ENCODE measurements at places on chromosomes 4 and X.
A peak's percentile ranks its signal among the peaks of the same experiment; 100 is the strongest.

- DNase-seq = peak; percentile 22
Observed at GRCh38 chr4:31674313-31674947, 954.3 kb downstream of the PCDH7 start.

GRCh38 chr4:94359838-94360237 is 17.2 kb upstream of the HPGDS start:
- DNase-seq = no peak

DNA sequence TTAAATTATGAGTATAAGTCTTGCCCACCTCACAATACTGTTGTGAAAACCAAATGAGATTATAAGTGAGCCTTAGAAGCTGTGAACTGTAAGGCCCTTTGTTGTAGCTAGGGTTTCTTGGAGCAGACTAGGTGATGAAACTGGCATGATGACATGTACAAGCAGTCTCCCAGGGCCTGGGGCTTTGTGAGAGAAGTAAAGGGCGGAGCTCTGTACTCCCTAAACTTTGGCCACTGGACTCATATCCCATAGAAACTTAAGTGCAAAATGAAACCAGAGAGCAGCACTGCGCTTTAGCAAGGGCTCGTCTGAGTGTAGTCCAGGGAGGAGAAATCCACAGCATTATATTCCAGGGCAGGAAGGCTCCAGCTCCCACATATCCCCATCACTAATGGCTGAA is 385.6 kb upstream of the FGF16 start:
- no peak for DNase-seq

DNA sequence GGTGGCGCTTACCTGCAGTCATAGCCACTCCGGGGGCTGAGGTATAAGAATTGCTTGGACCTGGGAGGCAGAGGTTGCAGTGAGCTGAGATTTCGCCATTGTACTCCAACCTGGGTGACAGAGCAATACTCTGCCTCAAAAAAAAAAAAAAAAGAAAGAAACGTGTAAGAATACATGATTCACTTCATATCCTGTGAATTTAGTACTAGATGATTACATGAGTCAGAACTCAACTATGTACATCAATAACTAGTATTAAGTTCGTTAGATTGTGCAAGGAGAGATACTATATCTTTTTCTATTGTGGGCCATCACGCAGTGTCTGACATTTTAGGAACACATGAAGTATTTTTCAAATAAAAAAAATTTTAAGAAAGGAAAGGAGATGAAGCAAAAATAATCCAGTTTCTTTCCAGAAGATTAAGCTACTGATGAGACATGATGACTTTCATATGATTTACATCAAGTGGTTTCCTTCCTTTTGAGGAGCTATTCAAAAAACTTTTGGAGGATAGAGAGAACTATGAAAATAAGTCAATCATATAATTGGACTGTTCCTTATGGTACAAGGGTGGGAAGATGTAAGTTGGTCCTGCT is 64.7 kb upstream of the EXOC1L start:
- DNase-seq = peak; percentile 54

GRCh38 chrX:110132450-110133114 is 129.7 kb downstream of the TMEM164 start:
- DNase-seq = no peak

DNA sequence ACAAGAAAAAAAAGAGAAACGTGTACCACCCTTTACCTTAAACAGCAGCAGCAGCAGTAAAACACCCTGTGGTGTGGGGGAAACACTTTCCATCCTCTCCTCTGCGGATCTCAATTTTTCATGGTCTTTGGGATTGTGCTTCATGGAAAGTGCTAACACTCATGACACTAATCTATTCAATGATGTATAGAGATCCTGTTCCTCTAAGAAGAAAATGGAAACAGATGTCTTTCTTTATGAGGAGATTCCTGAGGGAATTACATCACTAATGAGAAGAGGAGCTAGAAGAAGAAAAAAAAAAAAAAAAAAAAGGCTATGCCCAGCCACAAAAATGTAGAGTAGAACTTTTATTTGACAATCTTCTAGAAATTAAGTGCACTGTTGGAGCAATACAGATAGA is 62.9 kb upstream of the NDST3 start:
- DNase-seq = peak; percentile 16

DNA sequence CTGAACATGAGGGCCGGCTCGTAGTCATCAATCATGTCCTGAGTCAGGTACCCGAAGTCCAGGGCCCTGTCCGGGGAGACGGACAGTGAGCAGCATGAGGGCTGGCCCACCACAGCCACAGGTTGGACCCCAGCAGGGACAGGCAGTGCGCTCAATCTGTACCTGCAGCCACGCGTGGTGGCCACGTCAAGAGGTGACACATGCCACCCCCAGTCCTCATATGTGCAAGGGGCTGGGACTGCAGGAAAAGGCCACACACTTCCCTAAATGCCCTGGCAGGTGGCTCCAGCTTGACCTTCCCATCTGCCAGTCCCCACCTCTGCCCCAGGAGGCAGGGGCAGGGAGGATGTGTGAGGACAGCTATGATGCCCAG is 73.8 kb upstream of the MXD4 start:
- no peak for DNase-seq

DNA sequence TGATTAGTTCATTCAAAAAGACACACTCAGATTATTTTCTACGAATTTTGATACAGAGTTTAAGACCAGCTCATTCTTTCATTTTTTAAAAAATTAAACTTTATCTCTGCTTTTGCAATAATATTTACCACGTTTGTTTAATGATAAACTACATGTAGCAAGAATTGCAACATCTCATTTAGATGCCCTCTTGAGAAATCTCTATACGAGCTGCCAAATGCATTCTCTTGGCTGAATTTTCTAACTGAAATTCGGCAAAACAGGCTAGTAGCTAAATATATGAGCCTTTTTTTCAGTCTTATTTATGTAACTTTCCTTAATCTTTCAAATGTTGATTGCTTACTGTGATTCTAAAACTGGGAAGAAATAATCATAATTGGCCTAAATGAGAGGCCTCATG is 2.1 kb upstream of the GC start:
- DNase-seq = no peak

GRCh38 chrX:66918511-66918910 is 279.6 kb upstream of the EDA2R start:
- no peak for DNase-seq
